Stimulated activated CD8-positive, alpha-beta memory T cell treated with anti-CD3 and anti-CD28 coated beads, Interleukin-15, amount 100 ng/mL, for 48 hours (primary cell): ENCODE measurements at places on chromosomes 5 and 9.

DNA sequence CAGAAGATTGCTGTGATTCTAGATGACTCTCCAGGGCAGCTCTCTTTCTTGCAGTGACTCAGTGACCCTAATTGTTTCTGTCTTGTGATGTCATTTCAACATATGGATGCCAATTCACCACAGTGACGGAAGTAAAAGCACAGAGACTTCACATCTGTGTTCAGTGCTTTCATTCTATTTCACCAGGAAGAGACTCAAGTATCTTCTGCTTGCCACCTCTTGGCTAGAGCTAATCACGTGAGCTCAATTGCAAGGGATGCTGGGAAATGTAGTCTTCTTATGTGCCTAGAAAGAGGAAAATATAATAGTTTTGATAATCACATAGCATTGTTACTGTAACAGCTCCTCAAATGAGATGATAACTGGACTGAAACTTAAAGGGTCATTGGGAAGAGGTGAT, 453.3 kb upstream of the KLF4 start:
- DNase-seq: no peak

- no peak for DNase-seq
Observed at GRCh38 chr5:160918386-160918785, 66.4 kb upstream of the ATP10B start.

GRCh38 chr5:113171520-113171919, 194.9 kb downstream of the DCP2 start:
- no peak for DNase-seq

- no peak for DNase-seq
Observed at GRCh38 chr9:6557883-6558616, 87.5 kb downstream of the GLDC start.

DNA sequence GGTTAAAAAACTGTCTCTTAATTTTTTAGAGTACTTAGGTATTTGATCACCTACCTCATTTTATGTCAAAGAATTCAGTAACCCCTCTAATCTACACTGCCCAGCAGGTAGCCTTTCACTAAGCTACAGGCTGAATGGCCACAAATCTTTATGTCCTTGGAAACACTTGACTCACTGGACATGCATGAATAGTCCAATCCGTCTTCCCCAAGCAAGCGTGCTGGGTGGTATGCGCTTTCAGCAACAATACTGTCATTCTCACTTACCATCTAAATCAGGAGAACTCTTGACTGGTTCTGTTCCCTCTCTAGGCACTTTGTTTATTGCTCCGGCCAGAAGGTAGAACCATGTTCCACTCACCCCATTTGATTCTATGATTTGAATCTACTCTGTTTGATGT, 73.1 kb downstream of the TRPM3 start:
- DNase-seq: no peak

GRCh38 chr9:1219284-1219683, 169.1 kb downstream of the DMRT2 start:
- no peak for DNase-seq

DNA sequence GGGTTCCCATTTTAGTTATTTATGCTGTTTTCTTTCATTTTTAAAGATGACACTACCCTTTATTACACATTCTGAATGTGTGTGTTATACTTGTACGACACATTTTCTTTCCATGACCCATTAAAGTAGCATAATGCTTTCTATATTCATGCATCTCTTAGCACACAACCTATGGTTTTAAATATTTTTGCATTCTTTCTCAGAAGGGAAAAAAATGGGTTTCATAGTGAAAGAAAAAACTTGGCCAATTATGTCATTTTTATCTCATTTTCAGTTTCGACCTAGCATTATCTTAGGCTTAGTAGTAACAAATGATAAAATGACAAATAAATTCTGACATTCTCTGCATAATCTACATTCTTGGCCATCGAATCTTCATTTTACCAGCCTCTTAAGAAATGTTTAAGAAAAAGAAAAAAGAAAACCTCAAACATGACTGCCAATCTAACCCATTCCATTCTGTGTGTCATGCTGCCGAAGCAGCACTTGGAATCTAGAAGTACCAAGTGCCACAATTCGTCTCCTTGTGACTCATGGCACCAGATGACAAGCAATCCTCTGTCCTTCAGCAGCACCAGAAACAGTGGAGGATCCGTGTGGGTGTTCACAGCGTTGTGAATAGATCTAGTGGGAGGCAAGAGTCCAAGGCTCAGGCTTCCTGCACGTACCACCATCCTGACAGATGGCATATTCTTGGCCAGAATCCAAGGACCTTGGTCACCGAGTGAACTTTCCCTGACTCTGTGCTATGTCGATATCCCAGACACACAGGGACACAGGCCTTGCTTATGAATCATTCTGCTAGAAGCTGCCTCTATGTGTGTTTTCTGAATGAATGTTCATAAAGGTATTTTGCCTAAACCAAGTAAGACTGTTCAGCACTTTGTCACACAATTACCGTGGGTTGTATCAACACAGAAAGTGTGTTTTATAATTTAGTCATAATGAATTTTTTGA, 502.7 kb downstream of the NR2F1-AS1 start:
- DNase-seq: no peak

DNA sequence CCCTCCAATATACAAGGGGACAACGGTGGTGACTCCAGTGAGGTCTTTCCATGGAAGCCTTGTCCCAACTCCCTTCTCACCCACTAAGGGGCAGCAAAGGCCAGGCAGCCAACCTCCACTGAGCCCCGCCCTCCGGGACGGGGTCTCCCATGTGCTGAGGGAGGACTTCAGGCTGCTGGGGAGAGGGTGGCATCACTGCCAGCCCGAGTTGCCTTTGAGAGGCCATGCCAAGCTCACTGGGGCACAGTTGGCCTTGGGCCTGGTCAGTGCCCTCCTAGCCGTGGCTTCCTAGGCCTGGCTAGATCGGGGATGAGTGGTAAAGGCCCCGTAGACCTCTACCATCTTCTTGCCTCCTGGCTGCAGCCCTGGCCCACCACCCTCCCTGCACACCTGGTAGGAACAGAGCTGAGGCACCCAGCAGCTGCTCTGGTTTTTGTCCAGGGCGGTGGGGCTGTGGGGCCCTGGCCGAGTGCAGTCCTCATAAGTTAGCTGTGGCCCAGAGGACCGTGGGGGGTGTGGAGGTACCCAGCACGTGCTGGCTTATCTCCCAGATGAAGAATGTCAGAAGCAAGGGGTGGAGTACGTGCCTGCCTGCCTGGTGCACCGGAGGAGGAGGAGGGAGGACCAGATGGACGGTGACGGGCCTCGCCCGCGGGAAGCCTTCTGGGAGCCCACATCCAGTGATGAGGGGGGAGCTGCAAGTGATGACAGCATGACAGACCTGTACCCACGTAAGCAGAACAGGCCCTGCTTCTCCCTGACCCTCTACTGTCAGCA, 3.2 kb downstream of the SURF2 start:
- no peak for DNase-seq

DNA sequence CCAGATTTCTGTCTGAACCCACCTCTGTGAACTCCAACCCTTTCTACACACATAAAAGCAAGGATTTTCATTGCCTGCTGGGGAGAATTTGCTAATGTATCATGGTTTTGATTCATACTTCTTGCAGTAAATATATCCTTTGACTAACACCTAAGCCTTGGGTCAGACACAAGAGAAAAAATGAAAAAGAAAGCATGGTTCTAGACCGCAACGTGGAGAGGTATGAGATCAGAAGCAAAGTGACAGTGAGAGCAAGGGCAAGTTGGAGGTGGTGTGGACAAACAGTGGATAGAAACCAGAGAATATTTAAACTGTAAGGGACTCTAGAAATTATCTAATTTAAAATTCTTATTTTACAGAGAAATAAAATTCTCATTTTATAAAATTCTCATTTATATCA, 212.9 kb upstream of the SEMA6A start:
- no peak for DNase-seq
